ENCODE measurements at places on chromosomes 16 and 17.

DNA sequence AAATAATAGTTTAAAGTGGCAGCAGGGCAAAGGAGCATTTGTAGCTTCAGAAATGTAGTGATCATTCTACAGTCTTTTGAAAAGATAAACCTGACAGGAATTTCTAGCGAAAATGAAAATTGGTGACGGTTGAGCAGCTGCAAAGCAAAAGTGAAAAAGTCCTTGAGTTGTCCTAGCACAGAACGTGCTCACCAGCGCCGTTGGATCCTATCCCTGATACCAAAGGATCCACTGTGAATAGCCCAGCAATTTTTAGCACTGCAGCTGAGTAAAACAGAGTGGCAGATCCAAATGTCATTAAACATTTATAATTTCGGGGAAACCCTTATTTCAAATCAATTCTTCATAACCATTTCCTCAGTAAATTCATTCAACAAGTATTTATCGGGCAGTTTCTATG lies 453.8 kb upstream of the HSBP1 start:
- no peak for DNase-seq

- no peak for DNase-seq
These were observed 15.1 kb downstream of the NQO1 start for GRCh38 chr16:69711115-69711740.

DNA sequence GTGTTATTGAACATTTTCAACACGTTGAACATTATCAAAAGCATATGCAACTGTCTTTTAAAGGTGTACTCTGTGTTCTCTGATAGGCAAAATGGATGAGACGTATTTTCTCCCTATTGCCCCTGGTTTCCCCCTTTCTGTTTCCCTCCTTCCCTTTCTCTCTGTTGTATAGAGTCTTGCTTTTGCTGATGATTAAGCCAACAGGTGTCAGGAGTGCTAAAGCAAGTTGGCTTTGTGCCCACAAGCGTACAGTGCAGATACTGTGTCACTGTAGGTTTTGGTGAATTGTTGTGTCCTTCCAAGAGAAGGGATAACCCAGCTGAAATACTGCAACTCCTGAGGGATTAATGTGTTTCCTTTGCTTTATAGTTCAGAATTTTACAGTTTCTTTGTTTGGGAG lies 74.4 kb downstream of the COX10 start:
- DNase-seq = no peak

DNA sequence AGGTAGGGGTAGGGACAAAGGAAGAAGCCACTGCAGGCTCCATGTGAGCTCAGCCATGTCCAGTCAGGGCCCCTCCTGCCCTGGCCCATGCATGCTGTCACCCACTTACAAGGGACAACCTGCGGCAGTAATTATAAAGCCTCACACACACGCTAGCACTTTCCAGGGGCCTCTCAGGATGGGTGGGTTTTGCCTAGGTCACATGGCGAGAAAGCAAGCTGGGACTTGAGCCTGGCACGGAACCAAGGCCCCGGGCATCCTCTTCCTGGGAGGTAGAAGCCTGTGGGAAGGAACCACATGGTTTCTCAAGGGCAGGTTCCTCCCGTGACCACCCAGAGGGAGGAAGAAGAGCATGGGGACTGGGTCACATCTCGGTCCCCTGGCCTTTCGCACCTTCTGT lies 7.0 kb downstream of the ZNF319 start:
- no peak for DNase-seq

DNA sequence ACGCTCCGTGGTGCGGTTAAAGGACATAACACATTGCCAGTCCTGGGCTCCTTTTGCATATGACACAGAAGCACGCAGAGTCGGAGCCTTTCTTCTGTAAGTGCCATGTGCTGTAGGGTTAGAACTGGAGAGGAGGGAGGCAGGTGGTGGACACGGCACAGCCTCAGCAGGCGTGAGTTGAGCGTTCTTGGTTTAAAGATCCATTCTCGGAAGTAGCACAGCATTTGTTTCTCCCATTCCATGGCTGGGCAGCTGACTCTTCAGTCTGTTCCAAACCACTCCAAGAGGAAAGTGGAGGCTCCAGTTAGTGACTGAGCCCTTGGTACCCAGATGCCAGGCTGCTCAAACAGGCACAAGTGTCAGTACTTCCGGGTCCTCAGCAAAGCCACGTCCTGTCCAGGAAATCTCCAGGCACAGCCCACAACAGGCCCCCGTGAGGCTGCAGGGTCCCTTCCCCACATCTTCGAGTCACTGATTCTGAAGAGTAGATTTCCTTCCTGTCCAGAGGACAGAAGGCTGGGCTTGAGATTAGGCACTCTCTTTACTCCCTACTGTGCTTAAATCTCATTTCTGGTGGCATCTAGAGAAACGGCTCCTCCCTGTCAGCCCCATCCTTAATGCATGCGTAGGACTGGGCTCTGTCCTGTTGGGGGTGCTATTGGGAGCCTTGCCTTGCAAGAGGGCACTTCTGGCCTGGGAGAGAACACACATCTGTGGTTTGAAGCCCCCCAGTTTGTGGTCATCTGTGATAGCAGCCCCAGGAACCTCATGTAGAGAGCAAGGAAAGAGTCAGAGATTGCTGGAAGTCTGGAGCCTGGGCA lies 39.6 kb upstream of the NAT9 start:
- no peak for DNase-seq

GRCh38 chr16:78745108-78746019 lies 645.9 kb downstream of the WWOX start:
- DNase-seq = no peak

- no peak for DNase-seq
These were observed 12.7 kb downstream of the RNF227 start for GRCh38 chr17:7903154-7904103.
